MCF 10A (cell line): ENCODE measurements at places on chromosomes 4 and X. TPM values are rescaled to one million over a fixed set of nuclear protein-coding genes. Genes with fewer than 3 reads are reported as not detected.

The SRPX gene
- total RNA-seq = 7.4 and 9.4 TPM in 2 replicates

DNA sequence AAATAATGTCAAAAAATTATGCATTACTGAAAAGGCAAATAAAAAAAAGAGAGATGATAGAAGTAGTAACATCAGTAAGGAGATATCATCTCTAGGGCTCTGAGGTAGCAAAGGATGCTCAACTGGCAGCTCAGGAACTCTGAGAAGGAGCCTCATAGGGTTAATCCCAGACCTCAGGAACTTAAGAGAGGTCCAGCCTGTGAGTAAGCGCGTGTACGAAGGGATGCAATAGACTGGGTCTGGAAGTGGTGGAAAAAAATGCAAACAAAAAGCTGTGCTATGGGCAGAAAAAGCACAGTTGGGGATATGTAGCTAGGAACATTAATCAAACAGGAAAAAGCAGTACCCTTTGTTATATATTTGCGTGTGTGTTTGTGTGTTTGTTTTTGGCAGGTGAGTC lies 282.0 kb downstream of the GALNTL6 start:
- H3K4me1 ChIP-seq = no peaks in the 10 kb centered on the region

GRCh38 chrX:118965395-118965794 lies 9.0 kb upstream of the LONRF3 start:
- H3K36me3 ChIP-seq = no peaks in the 10 kb centered on the region
- peak; percentile 18 for DNase-seq
- H3K27me3 ChIP-seq = peaks cover 61% of the 10 kb centered on the region
- H3K4me3 ChIP-seq = no peak overlapping the region
- no peak overlapping the region for H3K27ac ChIP-seq
- no peaks in the 10 kb centered on the region for H3K4me1 ChIP-seq

- H3K4me1 ChIP-seq = peaks cover 20% of the 10 kb centered on the region
- DNase-seq = peak; percentile 86
- peaks cover 6% of the 10 kb centered on the region for H3K36me3 ChIP-seq
- peak overlapping the region; percentile 31 for H3K4me3 ChIP-seq
- peak overlapping the region; percentile 95 for H3K27ac ChIP-seq
Measured at GRCh38 chr4:68361146-68361589, 11.3 kb upstream of the YTHDC1 start.

DNA sequence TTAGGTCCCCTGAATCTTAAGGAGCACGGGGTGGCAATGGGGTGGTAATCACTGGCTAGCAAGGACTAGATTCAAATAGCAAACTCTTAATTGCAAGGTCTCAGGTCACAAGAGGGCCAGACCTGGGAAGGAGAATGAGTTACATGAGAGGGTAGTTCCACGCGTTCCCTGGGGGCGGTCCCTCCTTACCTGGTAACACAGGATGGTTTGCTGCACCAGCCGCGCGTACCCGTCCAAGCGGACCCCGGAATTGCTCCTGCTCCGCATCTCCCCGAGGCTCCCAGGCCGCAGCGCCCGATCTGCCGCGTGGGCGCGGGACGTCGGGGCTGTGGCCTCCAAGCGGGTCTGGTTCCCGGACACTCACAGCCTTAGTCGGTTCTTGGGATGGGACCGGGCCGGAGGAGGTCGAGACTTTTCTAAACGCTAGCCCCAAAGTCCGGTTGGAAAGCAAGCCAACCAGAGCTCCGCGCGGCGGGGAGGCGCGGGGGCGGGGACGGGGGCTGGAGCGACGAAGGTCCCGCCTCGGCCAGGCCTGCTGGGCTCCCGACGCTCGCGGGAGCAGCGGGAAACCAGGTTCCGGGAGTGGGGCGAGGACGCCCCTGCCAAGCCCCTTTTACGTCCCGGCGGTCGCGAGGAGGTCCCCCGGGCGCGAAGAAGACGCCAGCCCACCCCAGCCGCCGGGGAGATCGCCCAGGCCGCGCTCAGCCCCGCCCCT lies at the start of gene PHKA2:
Gene PHKA2, minus strand, starts transcription at position 449 of the 715 bp plus-strand sequence. Its CDS starts 182 bp downstream, at position 267.
- peak within 1 kb of the TSS; percentile 88 for H3K27ac ChIP-seq
- no peaks in the 10 kb centered on the region for H3K27me3 ChIP-seq
- no peaks in the 10 kb centered on the region for H3K36me3 ChIP-seq
- H3K4me3 ChIP-seq = peak within 1 kb of the TSS; percentile 79

DNA sequence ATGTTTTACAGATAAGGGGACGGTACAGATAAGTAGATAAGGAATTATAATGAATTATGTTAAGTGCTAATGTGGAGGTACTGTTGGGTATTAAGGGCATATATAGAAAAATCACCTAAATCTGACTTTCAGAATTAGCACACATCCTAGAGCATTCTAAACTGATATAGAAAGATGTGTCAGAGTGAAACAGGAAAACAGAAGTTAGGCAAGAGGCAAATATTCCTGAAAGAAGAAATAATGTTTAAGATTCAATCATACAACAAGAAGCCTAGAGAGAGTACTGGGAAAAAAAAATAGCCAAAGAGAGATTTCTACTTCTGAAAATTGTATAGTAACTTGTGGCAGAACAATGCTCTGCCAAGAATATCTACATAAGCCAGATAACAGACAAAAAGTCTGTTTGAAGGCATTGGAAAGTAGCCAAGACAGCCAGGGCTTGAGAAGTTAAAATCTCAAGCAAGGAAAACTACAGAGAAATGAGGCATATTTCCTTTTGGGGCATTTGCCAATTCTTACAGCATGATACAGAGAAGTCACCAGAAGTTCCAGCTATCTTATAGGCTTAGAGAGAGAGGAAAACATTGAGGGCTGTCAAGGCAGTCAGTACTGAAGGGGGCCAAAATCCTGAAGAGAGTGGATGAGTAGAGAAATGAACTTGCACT lies 646.0 kb downstream of the RPA4 start:
- peaks cover 23% of the 10 kb centered on the region for H3K27me3 ChIP-seq
- H3K4me3 ChIP-seq = no peak overlapping the region

GRCh38 chr4:85557016-85557901 lies 82.3 kb downstream of the ARHGAP24 start:
- no peak overlapping the region for H3K4me3 ChIP-seq
- H3K36me3 ChIP-seq = no peaks in the 10 kb centered on the region
- H3K4me1 ChIP-seq = peaks cover 10% of the 10 kb centered on the region
- DNase-seq = no peak
- no peak overlapping the region for H3K27ac ChIP-seq

The KCTD8 gene
- 0.16 and 0.76 TPM in 2 replicates for total RNA-seq

The RPL10 gene
- total RNA-seq = 3,490 and 3,785 TPM in 2 replicates
